Astrocyte of the spinal cord (primary cell): ENCODE measurements at places on chromosomes 1 and 21.

DNA sequence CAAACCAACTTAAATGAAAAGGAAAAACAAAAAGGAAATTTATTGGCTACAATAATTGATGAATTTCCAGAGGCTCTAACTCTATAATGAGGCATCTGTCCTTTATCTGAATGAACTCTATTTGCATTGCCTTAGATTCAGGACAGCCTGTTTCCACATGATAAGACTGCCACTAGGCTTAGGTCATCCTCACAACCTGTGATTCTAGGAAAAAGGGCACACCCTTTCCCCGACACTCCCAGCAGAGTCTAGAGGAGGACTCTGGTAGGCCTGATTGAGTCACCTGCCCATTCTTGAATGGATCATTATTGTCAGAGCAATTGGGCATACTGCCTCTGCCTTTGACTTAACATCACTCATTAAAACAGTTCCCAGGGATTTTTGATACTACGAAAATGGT lies 262.8 kb downstream of the TPR start:
- DNase-seq: no peak

DNA sequence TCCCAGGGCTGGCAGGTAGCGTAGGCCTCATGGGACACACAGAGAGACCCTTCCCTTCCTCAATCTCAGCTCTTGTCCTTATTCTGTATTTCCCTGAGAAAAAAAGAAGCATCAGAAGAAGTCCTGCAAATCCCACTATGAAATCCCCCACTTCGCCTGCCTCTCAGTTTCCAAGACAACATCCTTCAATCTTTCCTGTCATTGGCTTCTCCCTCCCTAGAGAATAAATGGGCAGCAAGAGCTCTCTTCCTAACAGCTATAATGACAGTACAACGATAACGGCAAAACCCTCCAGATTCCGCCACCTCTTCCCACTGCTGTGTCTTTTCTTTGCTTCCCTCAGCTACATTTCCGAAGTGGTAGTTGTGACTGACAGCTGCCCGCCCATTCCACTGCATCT lies 41.6 kb upstream of the NTPCR start:
- no peak for DNase-seq

GRCh38 chr1:172397221-172397620 lies 23.3 kb upstream of the C1orf105 start:
- peak; percentile 62 for DNase-seq

GRCh38 chr1:36166938-36167905 lies 11.3 kb downstream of the MAP7D1 start:
- DNase-seq: no peak

DNA sequence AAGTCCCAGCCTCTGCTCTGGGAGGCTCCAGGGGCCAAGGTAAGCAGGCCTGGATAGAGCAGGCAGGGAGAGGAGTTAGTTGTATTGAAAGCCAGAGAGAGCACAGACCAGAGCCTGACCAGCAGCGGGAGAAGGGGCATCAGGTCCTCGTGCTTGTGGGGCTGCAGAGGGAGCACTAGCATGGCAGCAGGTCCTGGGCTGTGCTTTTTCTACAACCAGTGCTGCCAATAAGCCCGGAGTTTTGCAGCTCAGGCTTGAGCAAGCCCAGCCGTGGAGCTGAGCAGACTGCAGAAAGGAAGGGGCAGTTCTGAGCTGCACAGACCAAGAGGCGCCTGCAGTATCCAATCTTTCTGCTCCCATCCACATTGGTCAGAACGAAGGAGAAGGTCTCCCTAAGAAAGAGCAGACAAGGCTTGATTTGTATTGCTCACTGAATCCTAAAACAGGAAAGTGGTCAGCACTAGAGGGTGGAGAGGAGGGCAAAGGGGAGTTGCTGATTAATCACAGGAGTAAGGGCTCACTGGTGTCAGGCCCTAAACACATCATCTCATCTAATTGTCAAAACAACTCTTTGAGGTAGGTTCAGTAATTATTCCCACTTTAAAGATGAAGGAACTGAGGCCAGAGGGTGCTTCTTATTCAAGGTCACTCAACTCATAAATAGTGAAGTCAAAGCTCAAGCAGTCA lies 2.7 kb downstream of the DENND2D start:
- no peak for DNase-seq

GRCh38 chr1:164622068-164622845 lies 63.3 kb downstream of the PBX1 start:
- no peak for DNase-seq

- no peak for DNase-seq
Measured at GRCh38 chr21:36690628-36691554, 8.0 kb upstream of the SIM2 start.

DNA sequence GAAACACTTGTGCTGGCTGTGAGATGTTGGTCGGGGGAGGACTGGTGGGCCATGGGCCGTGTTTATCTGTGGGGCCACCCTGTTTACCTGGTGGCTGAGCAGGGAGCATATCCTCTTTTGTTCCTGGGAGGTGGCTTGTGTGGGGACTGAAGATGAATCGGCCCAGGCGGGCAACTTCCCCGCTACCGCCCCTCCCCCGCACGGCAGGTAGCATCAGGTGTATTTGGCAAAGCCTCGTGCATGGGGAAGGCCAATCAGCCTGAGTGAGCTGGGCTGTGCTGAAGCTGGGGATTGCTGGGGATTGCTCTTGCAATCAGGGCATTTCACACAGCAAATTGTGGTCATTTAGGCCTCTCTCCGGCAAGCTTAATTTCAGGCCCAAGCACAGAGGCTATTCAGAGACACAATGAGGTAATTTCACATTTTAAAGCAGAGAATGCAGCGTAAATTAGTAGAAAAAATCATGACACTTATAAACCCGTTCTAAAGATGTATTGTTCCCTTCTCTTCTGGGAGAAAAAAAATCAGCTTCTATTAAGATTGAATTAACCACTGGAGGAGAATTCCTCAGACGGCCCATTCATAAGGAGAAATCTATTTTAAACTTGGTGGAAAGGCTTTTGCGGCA lies 197.7 kb upstream of the POU3F1 start:
- DNase-seq: no peak

- no peak for DNase-seq
Measured at GRCh38 chr1:214361636-214362035, 80.7 kb downstream of the SMYD2 start.

GRCh38 chr1:28745653-28746173 lies 9.0 kb downstream of the YTHDF2 start:
- DNase-seq: no peak

- DNase-seq: no peak
Measured at GRCh38 chr1:197913495-197914276, 3.5 kb upstream of the LHX9 start.

- DNase-seq: no peak
Measured at GRCh38 chr1:149844650-149845255, 54.6 kb upstream of the BOLA1 start.

GRCh38 chr1:193069748-193070385 lies 10.5 kb downstream of the RO60 start:
- peak; percentile 12 for DNase-seq

GRCh38 chr1:209565759-209566678 lies 17.5 kb upstream of the CAMK1G start:
- DNase-seq: peak; percentile 75

GRCh38 chr1:198902655-198903054 lies 263.8 kb downstream of the PTPRC start:
- DNase-seq: no peak

DNA sequence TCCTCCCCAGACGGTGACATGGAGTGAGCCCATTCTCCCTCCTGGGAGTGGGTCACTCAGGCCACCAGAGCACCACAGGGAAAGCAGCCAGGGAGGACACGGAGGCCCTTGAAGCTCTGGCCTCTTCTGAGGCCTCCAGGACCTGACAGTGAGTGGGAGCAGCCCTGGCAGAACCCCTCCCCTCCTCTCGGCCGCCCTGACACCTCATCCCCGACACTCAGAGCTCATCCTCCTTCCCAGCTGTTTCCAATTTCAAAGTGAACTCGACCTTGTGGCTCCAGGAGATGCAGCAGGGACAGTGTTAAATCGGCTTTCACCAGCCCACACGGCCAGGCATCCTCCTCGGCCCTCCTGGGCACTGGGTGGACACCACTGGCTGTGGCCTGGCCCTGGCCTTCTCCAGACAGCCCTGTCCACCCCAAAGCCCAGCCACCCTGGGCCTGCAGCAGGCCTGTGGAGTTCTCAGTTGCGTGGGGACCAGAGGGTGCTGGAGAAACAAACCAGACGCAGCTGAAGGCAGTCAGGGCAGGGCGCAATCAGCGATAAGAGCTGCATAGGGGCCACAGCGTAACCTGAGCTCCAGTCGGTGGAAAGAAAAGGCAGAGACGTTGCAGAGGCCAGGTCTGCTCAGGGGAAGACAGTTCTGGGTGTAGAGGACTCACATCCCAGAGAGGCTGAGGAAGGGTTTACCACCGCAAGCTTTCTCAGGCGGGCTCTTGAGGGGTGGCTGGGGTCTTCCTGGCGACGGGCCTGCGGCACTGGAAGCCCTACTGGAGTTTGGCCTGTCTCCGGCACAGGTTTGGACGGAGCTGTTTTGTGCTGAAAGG lies 27.1 kb downstream of the FTCD start:
- DNase-seq: no peak

DNA sequence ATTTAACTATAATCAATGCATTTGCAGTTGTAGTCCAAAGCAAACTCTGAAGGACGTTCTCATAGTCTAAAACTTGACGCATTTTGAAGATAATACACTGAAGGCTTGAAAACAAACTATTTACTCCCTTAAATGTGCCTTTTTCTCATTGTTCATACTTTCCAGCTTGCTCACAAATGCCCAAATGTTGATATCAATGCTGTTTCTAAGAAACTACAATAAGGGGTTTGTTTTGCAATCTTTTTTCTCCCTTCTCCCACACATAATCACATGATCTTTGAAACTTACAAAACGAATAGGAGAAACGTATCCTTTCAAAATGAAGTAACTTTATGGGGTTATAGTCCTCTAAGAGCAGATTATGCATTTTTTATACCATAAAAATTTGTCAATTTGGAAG lies 508.7 kb downstream of the DPYD start:
- no peak for DNase-seq

GRCh38 chr1:34923490-34923889 lies 6.0 kb downstream of the DLGAP3 start:
- DNase-seq: no peak
